ENCODE measurements at places on chromosomes 5 and 9. TPM values are rescaled to one million over a fixed set of nuclear protein-coding genes. Genes with fewer than 3 reads are reported as not detected.

The BTNL3 gene
- total RNA-seq: not detected

The RNF183 gene
- not detected for total RNA-seq

The GNE gene
- 31.8 TPM for total RNA-seq

The NREP gene
- total RNA-seq: 6.1 TPM

The PNPLA7 gene
- 2.3 TPM for total RNA-seq

The FCN1 gene
- 1,156 TPM for total RNA-seq

The DAP gene
- 20.1 TPM for total RNA-seq

The DMRT2 gene
- not detected for total RNA-seq

The FAM153A gene
- 16.5 TPM for total RNA-seq

The GMCL2 gene
- not detected for total RNA-seq

The SHLD3 gene
- 35.8 TPM for total RNA-seq

The IFNK gene
- total RNA-seq: not detected

The IRX2 gene
- not detected for total RNA-seq

The TAF11L5 gene
- total RNA-seq: not detected

The CD14 gene
- total RNA-seq: 138 TPM

The DCTN4 gene
- 111 TPM for total RNA-seq

The C8G gene
- not detected for total RNA-seq

The REEP2 gene
- not detected for total RNA-seq

The PTGES gene
- 8.7 TPM for total RNA-seq

The ACTBL2 gene
- total RNA-seq: not detected

The FKBP15 gene
- total RNA-seq: 15.4 TPM

Data from mononuclear cell (primary cell).